Aortic smooth muscle cell (primary cell): ENCODE measurements at places on chromosomes 3 and 15. TPM values are rescaled to one million over a fixed set of nuclear protein-coding genes. Genes with fewer than 3 reads are reported as not detected.

Gene EOMES
- under 0.01 and 0.06 TPM in 2 replicates for total RNA-seq

Gene DLL4
- 0.56 and 1.5 TPM in 2 replicates for total RNA-seq

Gene TGM5
- not detected in 2 replicates for total RNA-seq

Gene GOLGA8G
- total RNA-seq: not detected in 2 replicates

Gene LYZL4
- not detected in 2 replicates for total RNA-seq

Gene SKOR1
- total RNA-seq: under 0.01 and 0.19 TPM in 2 replicates
